ENCODE measurements at places on chromosomes 5 and 9. TPM values are rescaled to one million over a fixed set of nuclear protein-coding genes. Genes with fewer than 3 reads are reported as not detected.

Gene SPINK4
- total RNA-seq = not detected

- no peak for DNase-seq
Observed at GRCh38 chr5:158514319-158514985, 585.3 kb downstream of the EBF1 start.

Gene PCDHA8
- 0.36 TPM for total RNA-seq

Gene RANBP17
- 13.6 TPM for total RNA-seq

GRCh38 chr9:3497857-3498256 lies 27.9 kb downstream of the RFX3 start:
- no peak for DNase-seq

GRCh38 chr9:15714746-15715145 lies 161.9 kb downstream of the CCDC171 start:
- DNase-seq = no peak

GRCh38 chr5:30933599-30933998 lies 259.9 kb upstream of the CDH6 start:
- DNase-seq = no peak

Gene TGFBI
- 322 TPM for total RNA-seq
